Natural killer cell treated with Interleukin-12 subunit alpha and Interleukin-12 subunit beta and Interleukin-15 and Interleukin-18, amount 100 ng/mL, for 72 hours (primary cell): ENCODE measurements at places on chromosomes 2 and 18. TPM values are rescaled to one million over a fixed set of nuclear protein-coding genes. Genes with fewer than 3 reads are reported as not detected.

Gene ANKRD62
- not detected for total RNA-seq

Gene DSC3
- not detected for total RNA-seq

Gene NEU4
- total RNA-seq, result 0.86 TPM

Gene CYP1B1
- total RNA-seq, result 95.7 TPM

Gene RNU2-63P
- 39.8 TPM for total RNA-seq

DNA sequence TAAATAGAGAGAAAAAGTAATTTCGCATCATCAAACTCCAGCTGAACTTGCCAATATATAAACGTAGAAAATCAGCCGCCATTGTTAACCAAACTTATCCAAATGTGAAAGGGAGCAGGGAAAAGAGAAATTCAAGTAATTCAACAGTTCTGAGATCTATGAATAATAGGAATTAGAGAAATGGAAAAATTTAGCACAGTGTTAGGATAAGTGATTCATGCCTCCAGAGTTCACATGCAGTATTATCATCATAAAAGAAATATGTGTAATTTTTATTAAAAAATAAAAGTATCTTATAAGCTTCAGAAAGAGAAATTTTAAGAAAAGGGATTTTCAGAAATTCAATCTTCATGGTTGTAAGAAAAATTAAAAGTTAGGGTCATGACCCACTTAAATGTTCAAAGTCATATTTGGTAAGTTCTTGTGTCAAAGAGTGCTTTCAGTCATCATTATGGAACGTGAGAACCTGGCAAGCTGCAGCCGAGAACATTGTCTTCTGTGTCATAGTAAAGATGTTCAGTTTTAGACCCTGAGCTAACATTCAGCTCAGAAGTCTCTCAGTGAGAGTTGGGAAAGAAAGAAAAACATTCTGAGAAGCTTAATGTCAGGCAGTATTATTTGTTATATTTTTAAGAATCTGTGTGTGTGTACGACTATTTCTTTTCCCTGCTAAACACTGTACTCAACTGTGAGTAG lies 414.3 kb upstream of the RGPD4 start:
- DNase-seq, result no peak

- no peak for DNase-seq
These were observed 35.9 kb downstream of the LHCGR start for GRCh38 chr2:48719480-48720177.

DNA sequence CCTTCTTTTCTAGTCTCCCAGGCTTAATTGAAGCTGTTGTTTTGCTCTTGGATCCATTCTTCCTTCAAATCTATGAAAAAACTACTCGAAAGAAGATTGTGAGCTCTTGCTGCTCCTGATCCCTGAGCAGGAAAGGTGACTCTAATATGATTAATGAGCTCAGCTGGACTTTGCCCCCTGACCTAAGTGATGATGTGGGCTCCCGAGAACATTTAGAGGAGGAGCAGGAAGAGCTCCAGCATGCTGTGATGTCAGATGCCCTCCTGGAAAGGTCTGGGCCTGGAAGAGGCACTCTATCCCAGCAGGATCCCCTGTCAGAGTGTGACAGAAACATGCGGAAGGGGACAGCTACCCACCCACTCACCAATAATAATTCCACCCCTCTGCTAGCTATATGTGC lies 117.9 kb upstream of the PELI1 start:
- DNase-seq, result no peak

- DNase-seq, result no peak
These were observed 65.7 kb downstream of the MEP1B start for GRCh38 chr18:32255570-32255969.

DNA sequence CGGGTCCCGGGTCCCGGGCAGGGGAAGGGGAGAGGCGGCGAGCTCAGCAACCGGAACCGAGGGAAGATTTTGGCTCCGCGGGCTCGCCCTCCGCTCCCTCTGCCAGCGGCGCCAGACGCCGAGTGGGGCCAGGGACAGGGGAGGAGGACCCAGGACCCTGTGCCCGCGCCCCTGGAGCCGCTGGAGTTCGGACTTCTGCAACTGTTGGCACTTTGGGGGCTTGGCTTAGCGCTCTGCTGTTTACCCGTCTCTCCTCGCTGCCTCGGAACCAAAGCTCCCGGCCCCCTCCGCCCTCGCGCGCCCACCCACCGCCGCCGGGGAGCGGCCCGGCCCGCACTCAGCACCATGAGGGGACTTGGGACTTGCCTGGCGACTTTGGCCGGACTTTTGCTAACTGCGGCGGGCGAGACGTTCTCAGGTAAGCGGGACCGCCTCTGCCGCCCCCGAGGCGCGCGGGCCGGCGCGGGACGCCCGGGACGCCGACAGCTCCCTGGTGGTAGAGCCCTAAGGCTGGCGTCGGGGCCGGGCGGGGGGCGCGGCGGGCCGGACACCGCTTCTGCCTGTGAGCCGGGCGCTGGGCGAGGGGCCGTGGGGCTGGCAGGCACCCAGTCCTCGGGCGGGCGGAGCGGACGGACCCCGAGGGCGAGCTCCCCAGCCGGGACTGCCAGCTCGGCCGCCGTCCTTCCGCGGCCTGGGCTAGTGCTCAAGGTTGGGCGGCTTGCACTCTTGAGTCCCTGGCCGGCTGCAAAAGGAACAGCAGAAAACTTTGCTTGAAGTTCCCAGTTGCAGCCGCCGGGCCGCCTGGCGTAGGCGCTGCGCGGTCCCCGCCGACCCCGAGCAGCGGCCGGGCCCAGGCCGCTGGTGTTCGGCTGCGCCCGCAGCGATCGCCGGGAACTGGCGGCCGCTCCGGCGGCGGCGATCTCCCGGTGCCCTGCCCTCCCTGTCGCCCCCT lies 634 bp downstream of the PTPRM start:
- no peak for DNase-seq

- DNase-seq, result no peak
These were observed 120.9 kb upstream of the DCC start for GRCh38 chr18:52219102-52219501.

DNA sequence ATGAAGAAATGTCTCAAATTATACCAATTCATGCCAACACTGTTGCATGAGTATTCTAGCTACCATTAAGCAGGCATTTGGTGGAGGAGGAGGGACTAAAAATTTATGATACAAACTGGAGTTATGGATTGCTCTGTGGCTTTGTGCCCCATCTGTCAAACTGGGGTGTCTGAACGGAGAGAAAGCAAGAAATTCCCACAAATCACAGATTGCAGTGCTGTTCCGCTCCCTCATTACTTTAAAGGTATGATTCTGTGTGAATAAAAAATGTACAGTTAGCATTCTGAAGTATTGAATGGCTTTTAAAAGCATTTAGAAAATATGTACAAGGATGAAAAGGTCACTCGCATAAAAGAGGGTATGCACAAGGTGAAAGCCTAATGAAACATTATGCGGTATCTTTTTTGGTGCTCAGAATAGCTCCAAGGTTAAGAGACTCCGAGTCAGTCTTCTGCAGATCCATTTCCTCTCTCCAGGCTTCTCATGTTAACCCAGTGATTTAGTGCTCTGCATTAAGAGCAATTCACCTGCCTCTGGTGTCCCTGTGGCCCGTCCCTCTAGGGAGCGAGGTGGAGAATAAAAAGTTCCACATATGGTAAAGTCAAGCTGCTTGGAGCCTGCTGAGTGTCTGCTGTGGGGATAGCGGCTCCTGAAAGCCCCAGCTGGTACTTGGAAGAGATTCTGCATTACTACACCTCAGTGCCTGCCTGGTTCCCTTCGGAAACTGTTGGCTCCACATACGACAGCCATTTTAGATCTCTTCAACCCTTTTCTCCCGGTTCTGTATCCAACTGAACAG lies 184.2 kb downstream of the ZNF521 start:
- DNase-seq, result no peak

GRCh38 chr2:216920143-216920876 lies 60.4 kb upstream of the TNP1 start:
- DNase-seq, result no peak

- DNase-seq, result no peak
These were observed 51.4 kb upstream of the SPRED2 start for GRCh38 chr2:65483763-65484162.
